ENCODE measurements at places on chromosomes 12 and 14. TPM values are rescaled to one million over a fixed set of nuclear protein-coding genes. Genes with fewer than 3 reads are reported as not detected.

Gene RFLNA
- not detected for total RNA-seq

Gene RNFT2
- 2.2 TPM for total RNA-seq

Gene KRT7
- 3,887 TPM for total RNA-seq

Gene FAM161B
- total RNA-seq, result 1.9 TPM

Gene CCDC196
- not detected for total RNA-seq

Gene CDKL1
- 7.9 TPM for total RNA-seq

Gene PLCZ1
- total RNA-seq, result not detected

Gene ADCY6
- 15.8 TPM for total RNA-seq

Data from A549 treated with RU486 at 1 μM for 4 hours (cell line).